Tibial nerve (tissue), 4 donors: ENCODE measurements at places on chromosomes 6 and 20. TPM values are rescaled to one million over a fixed set of nuclear protein-coding genes. Genes with fewer than 3 reads are reported as not detected.
A peak's percentile ranks its signal among the peaks of the same experiment; 100 is the strongest.

DNA sequence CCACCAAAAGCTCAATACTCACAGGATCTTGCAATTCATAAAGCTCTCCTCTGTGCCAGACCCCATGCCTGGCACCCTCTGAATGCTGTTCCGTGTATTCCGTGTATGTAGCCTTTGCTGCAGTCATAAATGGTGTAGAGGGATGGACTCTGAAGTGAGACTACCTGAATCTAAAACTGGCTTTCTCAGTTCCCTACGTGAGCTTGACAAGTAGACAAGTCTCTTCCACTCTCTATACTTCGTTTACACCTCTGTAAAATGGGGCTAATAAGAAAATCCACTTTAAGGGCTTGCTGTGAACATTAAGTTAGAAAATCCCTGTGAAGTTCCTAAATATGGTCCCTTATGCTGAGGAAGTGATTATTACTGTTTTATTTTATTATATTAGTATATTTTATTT, 31.5 kb downstream of the PPP1R16B start:
- H3K27me3 ChIP-seq, result no peaks in the 10 kb centered on the region
- H3K27ac ChIP-seq, result no peak overlapping the region
- H3K4me1 ChIP-seq, result no peaks in the 10 kb centered on the region
- no peak overlapping the region for H3K4me3 ChIP-seq
- no peak for DNase-seq

DNA sequence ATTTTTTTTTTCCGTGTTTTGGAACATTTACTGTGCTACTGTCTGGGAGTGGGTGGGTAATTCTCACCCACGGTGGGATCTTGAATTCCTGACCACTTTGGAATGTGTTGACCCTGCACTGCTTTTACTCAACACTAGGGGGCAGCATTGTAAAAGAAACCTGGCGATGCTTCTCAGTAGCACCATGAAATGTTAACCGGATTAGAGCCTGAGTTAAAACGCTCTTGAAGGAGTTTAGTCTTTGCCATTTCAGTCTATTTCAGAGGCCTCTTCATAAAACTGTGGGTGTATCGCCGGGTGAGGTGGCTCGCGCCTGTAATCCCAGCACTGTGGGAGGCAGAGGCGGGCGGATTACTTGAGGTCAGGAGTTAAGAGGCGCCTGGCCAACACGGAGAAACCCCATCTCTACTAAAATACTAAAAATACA, 114.4 kb upstream of the PRND start:
- H3K27me3 ChIP-seq, result no peaks in the 10 kb centered on the region
- H3K36me3 ChIP-seq, result no peaks in the 10 kb centered on the region
- peak overlapping the region; percentile 57 for H3K27ac ChIP-seq
- peaks cover 22% of the 10 kb centered on the region for H3K4me1 ChIP-seq

DNA sequence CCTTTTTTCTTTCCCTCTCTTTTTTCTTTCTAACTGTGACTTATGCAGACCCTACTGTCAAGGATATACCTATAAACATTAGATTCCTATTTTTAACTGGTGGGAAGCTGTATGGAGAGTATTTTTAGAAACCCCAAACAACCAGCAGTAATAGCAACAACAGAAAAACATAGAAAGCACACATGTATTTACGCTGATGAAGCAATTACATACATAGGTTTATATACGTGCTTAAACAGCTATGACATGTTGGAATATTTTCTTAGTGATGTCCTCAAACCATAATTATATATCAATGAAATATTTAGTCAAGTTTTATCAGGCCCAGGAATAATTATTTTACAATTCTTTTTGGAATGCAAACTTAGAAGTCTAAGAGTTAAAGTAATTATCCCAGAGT, 294.3 kb upstream of the SOX4 start:
- no peaks in the 10 kb centered on the region for H3K4me1 ChIP-seq
- no peak for DNase-seq
- H3K27ac ChIP-seq, result no peak overlapping the region
- no peak overlapping the region for H3K4me3 ChIP-seq

- H3K4me1 ChIP-seq, result peaks cover 56% of the 10 kb centered on the region
- no peaks in the 10 kb centered on the region for H3K36me3 ChIP-seq
- no peaks in the 10 kb centered on the region for H3K27me3 ChIP-seq
- no peak overlapping the region for H3K27ac ChIP-seq
- no peak overlapping the region for H3K4me3 ChIP-seq
- no peak for DNase-seq
These were observed 151.4 kb downstream of the CEBPB start for GRCh38 chr20:50341880-50342637.

- no peaks in the 10 kb centered on the region for H3K4me1 ChIP-seq
- no peaks in the 10 kb centered on the region for H3K36me3 ChIP-seq
- no peak overlapping the region for H3K4me3 ChIP-seq
- no peak overlapping the region for H3K27ac ChIP-seq
- no peaks in the 10 kb centered on the region for H3K27me3 ChIP-seq
- no peak for DNase-seq
These were observed 75.6 kb upstream of the LGSN start for GRCh38 chr6:63395381-63395780.

GRCh38 chr6:23027281-23027680, 457.9 kb downstream of the HDGFL1 start:
- H3K4me3 ChIP-seq, result no peak overlapping the region
- H3K4me1 ChIP-seq, result no peaks in the 10 kb centered on the region
- H3K27me3 ChIP-seq, result no peaks in the 10 kb centered on the region
- no peak for DNase-seq
- no peaks in the 10 kb centered on the region for H3K36me3 ChIP-seq

DNA sequence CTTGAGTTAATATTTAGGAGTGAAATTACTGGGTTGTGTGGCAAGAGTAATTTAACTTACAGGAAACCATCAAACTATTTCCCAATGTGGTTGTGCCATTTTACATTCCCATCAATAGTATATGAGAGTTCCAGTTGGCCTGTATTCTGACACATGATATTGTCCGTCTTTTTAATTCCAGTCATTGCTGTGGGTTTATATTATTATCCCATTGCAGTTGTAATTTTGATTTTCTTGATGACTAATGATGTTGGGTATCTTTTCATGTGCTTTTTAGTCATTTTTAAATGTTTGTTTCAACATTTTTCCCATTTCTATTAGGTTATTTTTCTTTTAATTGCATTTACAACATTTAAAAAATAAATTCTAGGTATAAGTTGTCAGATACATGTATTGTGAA, 614.0 kb downstream of the UTRN start:
- DNase-seq, result no peak
- no peaks in the 10 kb centered on the region for H3K27me3 ChIP-seq
- H3K27ac ChIP-seq, result no peak overlapping the region
- H3K4me1 ChIP-seq, result no peaks in the 10 kb centered on the region

GRCh38 chr6:147677647-147678046, 169.2 kb downstream of the SAMD5 start:
- no peaks in the 10 kb centered on the region for H3K4me1 ChIP-seq
- H3K27ac ChIP-seq, result no peak overlapping the region
- H3K27me3 ChIP-seq, result no peaks in the 10 kb centered on the region
- no peak overlapping the region for H3K4me3 ChIP-seq
- no peak for DNase-seq
- H3K36me3 ChIP-seq, result no peaks in the 10 kb centered on the region

- H3K4me3 ChIP-seq, result peak within 1 kb of the TSS; percentile 49
- H3K27me3 ChIP-seq, result no peaks in the 10 kb centered on the region
- H3K27ac ChIP-seq, result peak within 1 kb of the TSS; percentile 27
- no peaks in the 10 kb centered on the region for H3K36me3 ChIP-seq
These were observed at the start of gene EYA4 for GRCh38 chr6:133241086-133241900. TSS of gene EYA4 (plus strand) at chr6:133241357. CDS start at chr6:133274781, 33,424 bp downstream.

DNA sequence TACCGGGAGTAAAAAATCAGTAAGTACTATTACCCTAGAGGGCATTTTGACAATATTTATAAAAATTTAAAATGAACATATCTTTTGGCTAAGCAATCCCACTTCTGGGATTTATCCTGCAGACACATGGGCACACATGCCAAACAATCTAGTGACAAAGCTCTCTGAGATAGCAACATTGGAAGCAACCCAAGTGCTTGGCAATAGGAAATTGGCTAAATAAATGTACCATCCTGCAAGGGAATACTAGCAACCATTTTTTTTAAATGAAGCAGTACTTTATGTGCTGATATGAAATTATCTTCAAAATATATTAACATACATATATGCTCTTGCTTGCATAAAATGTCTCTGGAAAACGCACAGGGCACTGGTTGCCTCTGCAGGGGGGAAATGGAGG, 133.8 kb downstream of the SNX5 start:
- no peaks in the 10 kb centered on the region for H3K27me3 ChIP-seq
- no peaks in the 10 kb centered on the region for H3K4me1 ChIP-seq
- DNase-seq, result no peak
- H3K4me3 ChIP-seq, result no peak overlapping the region
- H3K27ac ChIP-seq, result no peak overlapping the region

DNA sequence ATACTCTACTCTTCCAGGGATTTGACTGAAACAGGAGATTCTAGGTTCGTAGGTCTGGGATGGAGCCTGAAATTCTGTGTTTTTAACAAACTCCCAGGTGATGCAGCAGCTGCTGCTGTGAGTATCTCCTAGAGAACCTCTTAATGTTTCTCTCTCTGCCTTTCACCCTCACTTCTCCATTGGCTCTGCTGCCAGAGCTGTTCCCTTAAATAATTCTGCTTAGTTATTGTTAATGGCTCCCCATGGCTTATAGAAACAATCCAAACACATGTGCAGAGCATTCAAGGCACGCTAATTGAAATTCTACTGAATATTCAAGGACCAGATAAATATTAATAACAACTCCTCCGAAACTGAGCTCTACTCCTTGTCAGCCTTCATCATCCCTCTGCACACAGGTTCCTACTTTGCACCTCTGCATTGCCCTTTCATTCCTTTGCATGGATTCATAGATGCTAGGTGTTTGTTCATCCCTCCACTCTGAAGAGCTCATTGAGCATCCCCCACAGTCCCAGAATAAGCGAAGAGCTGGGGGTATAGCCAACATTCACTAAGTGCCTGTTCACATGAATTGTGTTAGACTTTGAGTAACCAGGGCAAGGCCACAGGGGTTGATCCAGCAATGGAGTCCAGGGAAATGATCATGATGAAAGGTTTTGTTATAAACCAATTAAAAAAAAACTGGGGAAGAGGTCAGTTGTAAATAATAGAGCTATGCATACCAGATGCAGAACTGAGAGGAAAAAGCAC, 488.4 kb upstream of the JAG1 start:
- H3K4me3 ChIP-seq, result no peak overlapping the region
- no peaks in the 10 kb centered on the region for H3K36me3 ChIP-seq
- no peak overlapping the region for H3K27ac ChIP-seq
- DNase-seq, result no peak

- no peak for DNase-seq
- peaks cover 14% of the 10 kb centered on the region for H3K36me3 ChIP-seq
- H3K4me3 ChIP-seq, result no peak overlapping the region
- peak overlapping the region; percentile 81 for H3K27ac ChIP-seq
These were observed 149.1 kb downstream of the SASH1 start for GRCh38 chr6:148491638-148492251.

- H3K4me1 ChIP-seq, result peaks cover 11% of the 10 kb centered on the region
- H3K27me3 ChIP-seq, result no peaks in the 10 kb centered on the region
- peak overlapping the region; percentile 85 for H3K27ac ChIP-seq
- H3K36me3 ChIP-seq, result no peaks in the 10 kb centered on the region
- DNase-seq, result no peak
These were observed 1.8 kb upstream of the ABT1 start for GRCh38 chr6:26594730-26595632.

Gene HTR1E
- total RNA-seq, result not detected

Gene FUT9
- not detected for total RNA-seq

Gene MCM3
- total RNA-seq, result 34.7 TPM

Gene TUBB2B
- total RNA-seq, result 13.7 TPM

Gene MTG2
- total RNA-seq, result 42.9 TPM

Gene SNRPB2
- total RNA-seq, result 20.8 TPM
